ENCODE measurements at places on chromosomes 7 and 10. TPM values are rescaled to one million over a fixed set of nuclear protein-coding genes. Genes with fewer than 3 reads are reported as not detected.

- no peaks in the 10 kb centered on the region for H3K27me3 ChIP-seq
- no peak overlapping the region for H3K4me3 ChIP-seq
- no peaks in the 10 kb centered on the region for H3K4me1 ChIP-seq
- H3K27ac ChIP-seq, result no peak overlapping the region
Observed at GRCh38 chr7:67487316-67487715, 490.7 kb downstream of the TYW1 start.

PWWP2B gene
- total RNA-seq, result 3.1 TPM

DNA sequence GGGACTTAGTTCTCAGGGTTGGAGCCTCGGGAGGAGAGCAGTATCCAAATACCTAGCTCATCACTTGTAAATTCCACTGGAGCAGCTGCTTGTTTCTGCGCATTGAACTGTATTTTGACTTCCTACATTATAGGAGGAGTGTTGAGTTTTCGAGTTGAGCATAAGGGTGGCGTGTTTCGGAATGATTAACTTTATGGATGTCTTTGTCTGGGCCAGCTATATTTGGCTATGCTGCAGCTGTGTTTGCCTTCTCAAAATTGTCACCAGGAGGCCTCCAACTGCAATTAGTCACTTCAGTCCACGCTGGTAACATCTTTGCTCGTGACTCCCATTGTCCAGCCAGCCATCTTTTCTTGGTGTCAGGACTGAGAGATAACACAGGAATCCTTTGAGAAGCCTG is 9.1 kb downstream of the CELF2 start:
- H3K27me3 ChIP-seq, result peaks cover 22% of the 10 kb centered on the region
- peaks cover 7% of the 10 kb centered on the region for H3K4me1 ChIP-seq
- no peak overlapping the region for H3K27ac ChIP-seq
- H3K36me3 ChIP-seq, result peaks cover 1% of the 10 kb centered on the region
- DNase-seq, result no peak

- H3K27ac ChIP-seq, result no peak overlapping the region
- no peaks in the 10 kb centered on the region for H3K27me3 ChIP-seq
- H3K4me3 ChIP-seq, result no peak overlapping the region
- H3K4me1 ChIP-seq, result no peaks in the 10 kb centered on the region
- H3K36me3 ChIP-seq, result no peaks in the 10 kb centered on the region
Observed at GRCh38 chr10:94785211-94785610, 22.7 kb downstream of the CYP2C19 start.
